Fibroblast of skin of left quadriceps (primary cell): ENCODE measurements at places on chromosomes 5 and 9.

GRCh38 chr9:119272500-119273211 is 96.6 kb downstream of the BRINP1 start:
- DNase-seq: no peak

GRCh38 chr9:116175614-116176013 is 22.0 kb downstream of the PAPPA start:
- no peak for DNase-seq

DNA sequence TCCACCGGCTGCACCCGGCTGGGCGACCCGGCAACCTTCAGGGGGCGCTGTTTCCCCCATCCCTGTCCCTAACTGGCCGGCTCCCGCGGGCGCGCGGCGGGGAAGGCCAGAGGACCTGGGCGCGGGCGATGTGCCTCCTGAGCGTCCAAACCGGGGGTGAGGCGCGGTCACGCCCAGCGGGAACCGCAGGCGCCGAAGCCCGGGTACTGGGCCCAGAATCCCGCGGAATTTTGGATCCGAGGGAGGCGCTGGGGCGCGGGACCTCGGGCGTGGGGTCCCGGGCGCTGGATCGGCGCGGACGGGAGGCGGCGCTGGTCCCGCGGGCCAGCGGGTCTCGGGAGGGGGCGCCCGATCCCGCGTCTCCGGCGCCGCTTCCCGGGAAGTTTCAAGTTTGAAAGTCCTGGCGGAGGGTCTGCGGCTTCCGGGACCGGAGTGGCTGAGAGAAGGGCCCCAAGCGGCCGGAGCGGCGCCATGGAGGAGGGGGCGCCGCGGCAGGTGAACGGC is at the start of gene PKN3:
Gene PKN3 (plus strand): TSS at position 59 of the 504 bp plus-strand sequence. CDS start 413 bp downstream, at position 472.
- no peak for DNase-seq

DNA sequence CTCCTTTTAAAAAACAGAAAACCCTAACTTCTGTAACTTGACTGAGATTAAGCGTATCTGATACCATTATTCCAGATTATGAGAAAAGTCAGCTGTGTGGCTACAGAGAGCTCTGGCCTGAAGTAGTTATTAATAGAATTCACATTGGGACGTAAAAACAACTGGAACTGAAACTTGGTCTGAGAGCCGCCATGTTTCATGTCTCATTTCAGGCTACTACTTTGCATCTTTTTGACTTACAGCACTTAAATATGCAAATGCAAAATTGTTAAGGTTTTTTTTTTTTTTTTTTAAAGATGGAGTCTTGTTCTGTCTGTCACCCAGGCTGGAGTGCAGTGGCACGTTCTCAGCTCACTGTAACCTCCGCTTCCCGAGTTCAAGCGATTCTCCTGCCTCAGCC is 25.2 kb downstream of the MAP3K1 start:
- DNase-seq: no peak

DNA sequence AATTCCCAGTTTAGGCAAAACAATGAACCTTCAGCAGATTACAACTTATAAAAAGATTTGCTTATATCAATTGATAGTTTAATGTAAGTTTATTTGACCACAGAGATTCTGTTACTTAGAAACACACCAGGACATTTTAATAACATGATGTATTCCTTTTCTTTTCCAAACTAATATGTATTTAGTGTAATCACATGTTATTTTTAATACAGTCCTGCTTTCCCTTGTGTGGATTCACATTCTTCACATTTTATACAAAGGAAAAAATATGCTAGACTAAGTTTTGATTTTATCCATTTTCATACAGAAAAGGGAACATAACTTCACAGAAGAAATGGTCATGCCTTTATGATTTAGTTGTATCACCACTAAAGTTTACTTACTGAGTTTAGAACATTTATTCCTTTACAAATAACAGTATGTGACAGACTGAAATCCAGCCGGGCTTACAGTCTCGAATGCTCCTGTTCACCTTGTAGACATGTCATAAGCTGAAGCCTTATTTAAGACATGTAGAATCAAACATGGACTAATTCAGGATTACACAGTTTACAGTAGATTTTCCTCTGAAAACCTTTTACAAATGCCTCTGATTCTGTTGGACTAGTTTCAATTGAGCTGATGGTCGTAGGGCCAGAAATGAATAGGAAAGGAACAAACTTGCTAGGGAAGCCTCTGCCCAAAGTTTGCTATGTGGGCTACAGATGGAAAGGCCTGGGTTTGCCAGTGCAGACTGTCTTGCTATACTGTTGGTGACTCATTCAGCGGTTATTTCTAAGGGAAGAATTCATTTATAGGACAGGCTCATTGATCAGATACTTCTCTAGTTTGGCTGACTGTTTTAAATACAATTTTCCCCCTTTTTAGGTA is 6.6 kb upstream of the ASPN start:
- peak; percentile 16 for DNase-seq

DNA sequence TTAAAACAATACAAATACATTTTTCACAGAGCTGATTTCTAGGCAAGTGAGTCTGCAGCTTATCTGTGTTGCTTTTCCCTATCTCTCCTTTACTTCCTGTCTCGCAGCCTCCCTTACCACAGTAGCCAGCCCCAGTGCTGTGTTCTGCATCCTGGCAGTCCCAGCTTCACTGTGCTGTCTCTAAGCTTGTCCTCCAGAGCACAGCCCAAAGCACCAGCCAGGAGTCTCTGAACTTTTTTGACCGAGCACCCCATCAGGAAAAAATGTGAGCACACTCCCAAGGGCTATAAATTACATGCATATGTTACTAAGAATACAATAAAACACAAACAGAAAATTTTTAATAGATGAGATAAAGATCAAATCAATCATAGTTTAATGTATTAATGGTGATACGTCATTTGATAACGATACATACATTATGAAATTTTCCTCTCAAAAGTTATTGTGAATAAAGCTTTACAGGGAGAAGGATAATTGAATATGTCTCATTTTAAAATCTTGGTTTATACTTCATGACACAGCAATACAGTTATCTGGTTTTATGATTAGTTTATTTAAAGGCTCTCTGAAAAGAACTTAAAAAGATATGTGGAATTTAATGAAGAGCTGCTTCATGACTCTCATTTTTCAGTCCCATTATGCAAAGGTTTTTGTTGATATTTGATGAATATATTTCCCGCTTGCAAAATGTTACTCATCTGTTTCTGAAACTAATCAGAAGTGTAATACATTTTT is 7.3 kb upstream of the RHOBTB3 start:
- DNase-seq: no peak

DNA sequence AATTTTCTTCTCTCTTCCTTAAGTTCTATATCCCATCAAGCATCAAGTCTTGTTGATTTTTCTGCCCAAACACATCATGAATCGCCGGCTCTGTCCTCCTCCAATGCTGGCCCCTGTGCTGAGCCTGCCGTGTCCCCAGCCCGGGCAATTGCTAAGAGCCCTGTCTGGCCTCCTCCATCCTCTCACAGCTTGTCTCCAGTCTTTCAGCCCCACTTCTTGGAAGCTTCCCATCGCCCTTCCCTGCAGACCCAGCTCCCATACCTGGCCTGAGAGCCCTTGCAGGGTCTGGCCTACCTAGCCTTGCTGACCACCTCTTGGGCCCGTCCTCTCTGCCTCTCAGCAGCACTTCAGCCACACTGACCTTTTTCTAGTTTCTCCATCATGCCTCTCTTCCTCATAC is 61.9 kb downstream of the COL15A1 start:
- DNase-seq: no peak

GRCh38 chr9:74379718-74380117 is 117.4 kb upstream of the RORB start:
- DNase-seq: no peak

DNA sequence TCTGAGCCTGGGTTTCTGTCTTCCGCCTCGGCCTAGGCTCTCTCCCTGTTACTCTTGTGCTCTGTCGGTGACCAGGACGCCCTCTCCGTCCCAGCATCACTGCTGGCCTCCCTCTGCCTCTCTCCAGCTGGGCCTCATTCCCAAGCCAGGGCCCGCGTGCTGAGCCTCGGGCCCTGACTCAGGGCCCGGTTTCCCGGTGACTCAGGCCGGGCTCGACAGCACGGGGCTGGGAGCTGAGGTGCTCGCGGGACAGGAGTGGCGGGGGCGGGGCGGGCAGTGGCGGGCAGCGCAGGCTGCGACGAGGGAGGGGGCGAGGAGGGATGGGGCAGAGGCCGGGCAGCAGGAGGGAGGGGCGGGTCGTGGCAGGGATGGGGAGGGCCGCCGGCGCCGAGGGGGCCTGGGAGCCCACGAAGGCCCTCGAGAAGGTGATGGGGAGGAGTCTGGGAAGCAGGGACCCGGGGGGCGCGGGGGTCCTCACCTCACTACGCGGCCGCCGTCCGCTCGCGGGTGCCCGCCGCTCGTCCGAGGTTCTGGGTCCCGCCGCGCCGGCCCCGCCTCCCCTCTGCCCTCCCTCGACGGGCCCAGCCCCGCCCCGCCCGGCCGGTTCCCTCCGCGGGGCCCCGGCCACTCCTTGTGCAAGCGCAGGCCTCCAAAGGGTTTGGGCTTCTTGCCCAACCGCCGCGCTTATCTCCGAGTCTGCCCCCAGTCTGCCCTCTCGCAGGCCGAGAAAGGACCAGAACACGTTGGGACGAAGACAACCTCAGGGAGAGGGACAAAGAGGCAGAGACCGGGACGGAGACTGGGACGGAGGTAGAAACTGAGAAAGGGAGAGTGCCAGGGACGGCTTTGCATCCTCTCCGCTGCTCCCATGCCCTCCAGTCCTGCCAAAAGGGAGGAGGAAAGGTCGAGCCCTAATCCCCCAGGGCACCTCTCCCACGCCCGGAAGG is at the start of gene ARAP3:
Gene ARAP3 (minus strand): TSS at position 536 of the 947 bp plus-strand sequence. CDS start 1,744 bp downstream, outside the sequence.
- peak; percentile 47 for DNase-seq

GRCh38 chr9:28135549-28135948 is 562.3 kb upstream of the C9orf72 start:
- no peak for DNase-seq

DNA sequence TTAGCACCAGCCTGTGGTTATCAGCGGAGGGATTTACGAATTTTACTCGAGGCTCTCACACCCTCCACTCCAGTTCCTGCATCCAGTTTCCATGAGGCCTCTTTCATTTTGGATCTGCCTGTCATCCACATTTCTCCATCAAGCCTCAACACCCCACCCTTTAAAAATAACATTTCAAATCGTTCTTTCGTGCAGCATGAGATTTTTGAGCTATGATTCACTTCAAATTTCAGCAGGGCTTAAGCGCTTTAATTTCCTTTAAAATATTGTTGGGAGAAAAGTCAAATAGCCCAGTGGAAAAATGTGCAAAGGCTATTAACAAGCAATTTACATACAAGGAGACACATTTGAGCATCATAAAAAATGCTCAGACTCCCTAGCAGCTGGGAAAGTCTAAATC is 103.2 kb downstream of the MSX2 start:
- DNase-seq: peak; percentile 68
